Kasumi-1 (cell line): ENCODE measurements at places on chromosomes 16 and 17.

GRCh38 chr17:67558740-67559380, 158.9 kb upstream of the NOL11 start:
- DNase-seq = no peak

GRCh38 chr16:54526916-54527315, 240.3 kb upstream of the IRX3 start:
- no peak for DNase-seq

GRCh38 chr16:57998992-57999365, 1.5 kb downstream of the ZNF319 start:
- no peak for DNase-seq

- DNase-seq = no peak
These were observed 203.6 kb downstream of the RAB11FIP4 start for GRCh38 chr17:31595076-31595475.

DNA sequence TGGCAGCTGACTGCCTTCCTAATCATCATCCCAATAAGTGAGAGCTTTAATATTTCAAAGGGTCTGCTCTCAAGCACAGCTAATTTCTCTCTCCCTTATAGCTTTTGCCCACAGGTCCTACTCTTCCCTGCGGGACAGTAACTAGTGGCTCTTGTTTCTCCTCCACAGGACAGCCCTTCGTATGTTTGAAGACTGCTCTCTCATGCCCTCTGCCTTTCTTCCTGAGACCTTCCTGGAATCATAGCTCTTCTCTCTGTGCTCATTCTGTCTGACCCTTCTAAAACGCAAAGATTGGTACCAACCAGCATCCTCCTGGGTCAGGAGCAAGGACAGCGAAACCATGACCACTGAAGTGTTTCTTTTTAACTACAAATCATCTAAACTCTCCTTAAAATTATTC, 168.9 kb downstream of the GRIN2A start:
- no peak for DNase-seq

- DNase-seq = peak; percentile 16
These were observed 702 bp downstream of the NUDT21 start for GRCh38 chr16:56450275-56450985.
